Stimulated activated CD4-positive, alpha-beta T cell treated with anti-CD3 and anti-CD28 coated beads, Interleukin-15, amount 100 ng/mL, for 1 hour (primary cell): ENCODE measurements at places on chromosomes 2 and 18.

DNA sequence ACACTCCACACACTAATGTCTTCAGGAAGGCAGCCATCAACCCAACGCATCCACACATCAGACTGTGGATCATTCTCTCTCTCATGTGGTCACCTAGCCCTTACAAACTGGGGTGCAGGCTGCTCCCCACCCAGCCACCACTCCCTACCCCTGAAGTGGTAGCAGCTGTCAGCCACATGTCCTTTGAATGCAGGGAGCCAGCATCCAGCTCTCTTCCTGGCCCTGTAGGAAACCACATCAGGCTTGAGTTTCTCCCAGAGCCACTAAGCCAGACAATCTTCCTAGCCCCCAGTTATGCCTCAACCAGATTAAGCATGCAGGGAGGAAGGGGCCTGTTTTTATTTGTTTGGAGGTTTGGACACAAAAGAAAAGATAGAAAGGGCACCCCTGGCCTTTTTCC, 52.8 kb upstream of the SPP2 start:
- DNase-seq, result no peak

- no peak for DNase-seq
Observed at GRCh38 chr2:218260742-218261422, at the start of gene GPBAR1. Gene GPBAR1, plus strand, starts transcription at chr2:218261015. Its CDS starts 1,710 bp downstream, at chr2:218262725.

DNA sequence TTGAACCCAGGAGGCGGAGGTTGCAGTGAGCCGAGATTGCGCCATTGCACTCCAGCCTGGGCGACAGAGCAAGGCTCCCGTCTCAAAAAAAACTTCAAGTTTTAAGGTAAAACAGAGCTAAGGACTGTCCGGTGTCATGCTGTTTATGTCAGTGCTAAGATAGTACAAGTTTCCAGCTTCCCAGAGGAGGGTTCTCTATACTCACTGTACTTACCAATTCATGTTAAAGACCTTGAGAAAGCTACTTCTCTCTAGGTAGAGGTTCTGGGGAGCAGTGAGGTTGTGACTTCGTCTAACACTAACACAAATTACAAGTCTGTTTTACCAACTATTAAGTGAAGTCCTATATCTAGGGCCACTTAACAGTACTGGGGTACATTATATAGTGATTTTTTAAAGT, 18.8 kb downstream of the METTL21A start:
- no peak for DNase-seq

DNA sequence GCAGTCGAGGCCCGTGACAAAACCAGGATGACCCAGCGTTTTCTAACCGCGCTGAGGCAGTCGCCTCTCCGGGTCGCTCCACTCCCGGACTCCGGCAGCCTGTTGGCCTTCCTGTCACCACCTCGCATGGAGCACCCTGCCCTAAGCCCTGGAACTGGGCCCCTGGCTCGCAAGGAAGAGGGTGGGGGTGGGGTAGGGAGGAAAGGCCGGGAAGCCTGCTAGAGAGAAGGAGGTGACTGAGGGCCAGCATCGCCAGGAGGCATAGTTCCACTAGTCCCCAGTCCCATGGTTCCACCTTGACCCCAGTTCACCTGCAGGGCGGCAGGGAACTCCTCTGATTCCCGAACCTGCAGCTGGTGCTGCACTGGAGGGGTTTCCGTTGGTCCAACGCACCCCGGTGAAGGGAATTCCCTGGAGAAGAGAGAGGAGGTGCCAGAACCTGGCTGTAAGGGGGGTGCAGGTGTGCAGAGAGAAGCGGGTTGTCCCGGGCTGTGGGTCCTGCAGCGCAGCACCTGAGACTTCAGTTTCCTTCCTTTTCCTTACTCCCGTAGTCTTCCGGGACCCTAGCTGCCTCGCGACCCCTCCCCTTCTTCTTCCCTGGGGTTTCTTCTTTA, 11.8 kb upstream of the EN1 start:
- no peak for DNase-seq

GRCh38 chr2:174340400-174341292, 5.9 kb downstream of the SP9 start:
- DNase-seq, result no peak

DNA sequence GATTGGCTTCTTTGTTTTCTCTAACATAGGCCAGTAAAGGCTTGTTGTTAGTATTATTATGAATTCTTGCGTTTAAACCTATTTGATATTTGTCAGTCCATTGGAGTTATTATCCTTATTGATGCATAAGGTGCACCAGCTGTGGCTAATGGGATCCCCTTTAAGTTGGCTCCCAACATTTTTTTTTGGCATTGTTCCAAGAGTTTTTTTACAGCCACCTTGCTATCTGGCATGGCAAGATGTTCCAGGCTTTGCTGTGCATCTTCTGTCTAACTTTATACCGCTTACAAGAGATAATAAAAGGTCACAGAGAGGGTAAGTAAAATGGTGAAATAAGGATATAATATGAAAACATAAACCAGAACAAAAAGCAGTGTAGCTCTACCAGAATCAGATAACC, 157.5 kb upstream of the TACR1 start:
- no peak for DNase-seq

DNA sequence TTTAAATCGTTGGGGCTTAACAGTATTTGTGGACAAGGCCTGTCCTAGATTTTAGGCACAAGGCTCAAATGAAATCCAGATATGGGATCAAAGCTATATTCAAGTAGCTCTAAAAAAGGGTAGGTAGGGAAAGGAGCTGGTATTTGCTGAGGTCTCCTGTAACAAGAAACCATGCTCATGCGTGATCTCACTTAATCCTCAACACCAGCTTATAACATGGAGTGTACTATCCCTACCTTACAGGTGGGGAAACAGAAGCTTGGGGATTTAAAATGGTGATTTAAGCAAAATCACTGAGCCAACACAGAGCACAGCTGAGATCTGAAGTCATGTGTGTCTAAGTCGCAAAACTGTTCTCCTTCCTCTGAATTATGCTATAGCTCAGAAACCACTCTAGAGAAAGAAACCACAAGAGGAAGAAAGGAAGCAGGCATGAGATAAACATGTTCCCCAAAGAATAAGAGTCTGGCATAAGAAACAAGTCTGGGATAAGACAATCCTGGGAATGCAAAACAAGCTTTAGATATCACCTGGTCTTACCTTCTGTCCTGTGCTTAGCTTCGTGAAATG, 43.1 kb downstream of the CYRIA start:
- DNase-seq, result no peak

DNA sequence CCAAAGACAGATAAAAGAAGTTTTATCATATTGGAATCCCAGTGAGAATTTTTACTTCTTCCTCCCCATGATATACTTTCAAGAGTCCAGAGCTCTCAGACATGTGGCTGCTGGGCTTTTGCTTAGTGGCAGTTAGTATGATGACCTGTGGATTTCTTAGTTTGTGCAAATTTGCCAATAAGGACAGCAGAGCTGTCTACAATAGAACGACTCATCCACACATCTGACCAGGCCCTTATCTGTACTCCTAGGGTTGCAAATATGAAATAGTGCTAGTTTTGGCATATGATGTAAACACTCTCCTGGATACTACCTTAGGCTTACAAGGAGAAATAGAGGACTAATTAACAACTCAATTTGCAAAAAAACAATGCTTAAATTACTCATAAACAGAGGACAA, 758.4 kb upstream of the TMEFF2 start:
- DNase-seq, result no peak

DNA sequence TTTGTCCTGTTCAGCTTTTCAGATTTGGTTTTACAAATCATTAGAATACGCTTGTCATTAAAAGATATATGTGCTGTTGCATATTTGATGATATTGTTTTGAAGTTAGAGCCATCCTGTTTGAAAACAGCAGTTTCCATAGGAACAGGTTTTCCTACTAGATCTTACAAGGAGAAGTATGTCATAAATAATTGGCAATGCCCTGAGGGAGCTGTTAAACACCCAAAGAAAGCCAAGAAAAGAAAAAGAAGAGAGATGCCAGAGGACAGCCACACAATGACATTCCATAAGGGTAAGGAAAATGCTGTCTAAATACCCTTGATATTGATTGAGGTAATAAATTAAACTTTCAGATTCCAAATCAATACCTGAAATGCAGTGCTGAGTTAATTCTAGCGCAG, 392.2 kb upstream of the CRIM1 start:
- DNase-seq, result no peak

- DNase-seq, result no peak
Observed at GRCh38 chr2:162172802-162173370, 20.8 kb upstream of the GCG start.

DNA sequence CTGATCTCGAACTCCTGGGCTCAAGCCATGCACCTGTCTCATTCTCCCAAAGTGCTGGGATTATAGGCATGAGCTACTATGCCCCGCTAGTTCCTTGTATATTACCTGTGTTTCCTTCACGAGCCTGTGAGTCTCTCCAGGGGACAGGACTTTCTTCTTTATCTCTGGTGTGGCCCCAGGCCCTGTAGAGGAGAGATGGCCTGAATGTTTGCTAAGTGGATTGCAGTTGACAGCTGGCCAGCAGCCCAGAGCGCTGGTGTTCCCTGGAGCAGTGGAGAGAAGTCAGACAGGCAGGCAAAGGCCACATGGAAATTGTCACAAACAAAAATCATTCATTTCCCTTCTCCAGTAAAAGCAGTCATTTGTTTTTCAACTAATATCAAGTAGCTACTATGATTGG, 17.9 kb downstream of the LPIN1 start:
- no peak for DNase-seq

GRCh38 chr18:11251229-11251890, 102.0 kb upstream of the PIEZO2 start:
- DNase-seq, result no peak

GRCh38 chr18:8745355-8746014, 40.1 kb downstream of the MTCL1 start:
- DNase-seq, result no peak

- no peak for DNase-seq
Observed at GRCh38 chr2:15624903-15625302, 33.2 kb downstream of the DDX1 start.

DNA sequence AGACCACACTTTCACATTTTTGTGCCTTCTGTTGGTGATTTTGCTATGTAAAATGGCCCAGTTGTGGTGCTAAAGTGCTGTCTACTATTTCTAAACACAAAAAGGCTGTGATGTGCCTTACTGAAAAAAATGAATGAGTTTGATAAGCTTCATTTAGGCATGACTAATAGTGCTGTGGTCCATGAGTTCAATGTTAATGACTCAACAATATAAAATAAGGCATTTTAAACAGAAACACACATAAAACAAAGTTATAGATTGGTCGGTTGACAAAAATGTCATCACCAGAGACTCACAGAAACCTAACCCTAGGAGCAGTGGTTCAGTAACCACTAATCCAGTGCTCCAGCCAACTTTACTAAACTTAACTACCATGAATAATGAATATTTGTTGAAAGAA, 160.0 kb downstream of the DNAH6 start:
- DNase-seq, result no peak

GRCh38 chr2:45960057-45960863, 308.8 kb downstream of the PRKCE start:
- no peak for DNase-seq

DNA sequence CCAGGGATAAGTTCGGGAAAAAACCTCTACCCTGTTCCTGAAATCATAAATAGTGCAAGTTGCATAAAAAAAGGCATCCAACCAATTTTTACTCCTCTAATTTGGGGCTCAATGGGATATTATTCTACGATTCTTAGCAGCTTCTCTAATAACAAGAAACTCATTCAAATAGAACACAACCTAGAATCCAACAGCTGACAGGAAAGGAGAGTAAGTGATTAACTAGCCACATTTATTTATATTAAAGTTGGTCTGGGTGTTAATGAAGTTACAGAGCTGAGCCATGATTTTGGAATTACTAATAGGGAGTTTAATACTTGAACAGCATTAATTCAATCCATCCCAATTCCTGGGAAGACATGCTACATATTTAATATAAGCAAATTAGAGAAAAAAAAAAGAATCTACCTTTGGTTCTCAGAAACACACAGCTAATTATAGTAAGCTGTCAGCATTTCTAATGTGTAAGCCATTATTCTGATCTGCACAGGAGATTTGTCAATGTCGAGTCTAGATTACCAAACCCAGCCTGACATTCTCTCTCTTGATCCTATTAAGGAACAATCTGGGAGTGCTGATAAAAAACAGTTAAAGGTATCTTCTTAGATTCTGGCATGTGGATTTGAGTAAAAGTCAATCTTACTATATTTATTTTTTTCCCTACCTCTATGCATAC, 267.7 kb downstream of the NBAS start:
- DNase-seq, result no peak

DNA sequence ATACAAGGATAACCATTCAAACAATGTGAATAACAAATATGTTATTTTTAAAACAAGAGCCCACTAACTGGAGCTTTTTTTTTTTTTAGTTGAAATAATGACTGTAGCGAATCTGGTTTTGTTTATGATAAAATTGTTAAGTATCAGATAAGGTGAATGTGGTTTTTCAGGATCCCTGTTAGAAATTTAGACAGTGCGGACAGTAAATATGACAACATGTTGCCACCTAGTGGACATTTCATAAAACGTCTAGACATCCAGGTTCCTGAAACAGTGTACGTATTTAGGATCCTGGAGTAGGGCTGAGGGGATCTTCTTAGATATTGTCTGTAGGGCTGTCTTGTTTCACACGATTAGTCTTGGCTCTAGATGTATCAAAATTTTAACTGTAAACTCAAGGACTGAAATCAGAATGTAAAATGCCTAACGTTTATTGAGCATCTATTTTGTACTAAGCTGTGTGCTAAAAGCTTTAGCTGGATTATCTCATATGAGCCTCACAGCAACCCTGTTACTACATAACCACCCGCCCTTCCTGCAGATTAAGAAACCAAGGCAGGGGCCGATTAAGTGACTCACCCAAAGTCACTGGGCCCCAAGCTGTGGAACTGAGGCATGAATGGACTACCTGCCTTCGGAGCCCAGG, 23.9 kb upstream of the CCDC68 start:
- no peak for DNase-seq

DNA sequence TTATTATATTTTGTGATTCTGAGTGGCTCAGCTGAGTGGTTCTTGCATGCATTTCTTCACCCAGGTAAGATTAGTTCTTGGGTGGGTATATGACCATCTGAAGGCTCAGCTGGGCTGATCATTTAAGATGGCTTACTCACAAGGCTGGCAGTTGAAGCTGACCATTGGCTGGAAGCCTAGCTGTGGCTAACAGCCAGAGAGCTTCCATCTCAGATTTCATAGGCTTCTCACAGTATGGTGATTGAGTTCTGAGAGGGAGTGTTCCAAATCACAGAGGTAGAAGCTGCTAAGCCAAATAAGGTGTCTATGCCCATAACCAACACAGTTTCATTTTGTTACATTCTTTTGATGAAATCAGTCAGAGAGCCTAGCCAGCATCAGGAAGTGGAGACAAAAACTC, 117.4 kb upstream of the RPRM start:
- no peak for DNase-seq

- DNase-seq, result no peak
Observed at GRCh38 chr18:36942264-36942663, 113.3 kb downstream of the KIAA1328 start.

DNA sequence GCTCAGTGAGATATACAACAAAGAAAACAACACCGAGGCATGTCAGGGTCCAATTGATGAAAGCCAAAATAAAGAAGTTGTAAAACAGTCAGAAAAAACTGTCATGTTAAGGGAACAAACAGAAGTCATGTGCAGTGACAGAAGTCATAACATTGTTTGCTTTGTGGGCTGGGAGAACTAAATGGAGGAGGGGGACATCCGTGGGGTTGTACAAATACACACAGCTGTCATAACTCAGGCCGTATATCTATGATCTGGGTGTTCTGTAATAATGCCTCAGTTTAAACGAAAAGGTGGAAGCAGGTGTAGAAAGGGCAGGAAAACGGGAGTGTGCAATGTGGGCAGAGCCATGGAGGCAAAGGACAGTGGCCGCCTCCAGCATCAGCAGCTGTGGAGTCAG, 27.3 kb downstream of the TIMM21 start:
- DNase-seq, result no peak

- no peak for DNase-seq
Observed at GRCh38 chr2:233422649-233423551, 68.6 kb downstream of the DGKD start.

- no peak for DNase-seq
Observed at GRCh38 chr2:120155308-120155707, 67.9 kb downstream of the TMEM185B start.
